Renal cortex interstitium (tissue), 15 donors: ENCODE measurements at places on chromosomes 12 and 14. TPM values are rescaled to one million over a fixed set of nuclear protein-coding genes. Genes with fewer than 3 reads are reported as not detected.

The ZDHHC22 gene
- 0.42 TPM for polyA plus RNA-seq

The BDKRB2 gene
- polyA plus RNA-seq = 3.3 TPM

The DACT1 gene
- polyA plus RNA-seq = 34.5 TPM

The KRT77 gene
- polyA plus RNA-seq = not detected

The PTPRB gene
- 17.6 TPM for polyA plus RNA-seq

The OR10AD1 gene
- polyA plus RNA-seq = 0.40 TPM

The HHIPL1 gene
- 1.5 TPM for polyA plus RNA-seq

The ABCD2 gene
- 0.10 TPM for polyA plus RNA-seq

The CINP gene
- polyA plus RNA-seq = 41.9 TPM

The DEGS2 gene
- polyA plus RNA-seq = 7.7 TPM

The AHNAK2 gene
- polyA plus RNA-seq = 2.5 TPM

The KCNJ8 gene
- 20.6 TPM for polyA plus RNA-seq

The FAM161B gene
- polyA plus RNA-seq = 11.8 TPM

DNA sequence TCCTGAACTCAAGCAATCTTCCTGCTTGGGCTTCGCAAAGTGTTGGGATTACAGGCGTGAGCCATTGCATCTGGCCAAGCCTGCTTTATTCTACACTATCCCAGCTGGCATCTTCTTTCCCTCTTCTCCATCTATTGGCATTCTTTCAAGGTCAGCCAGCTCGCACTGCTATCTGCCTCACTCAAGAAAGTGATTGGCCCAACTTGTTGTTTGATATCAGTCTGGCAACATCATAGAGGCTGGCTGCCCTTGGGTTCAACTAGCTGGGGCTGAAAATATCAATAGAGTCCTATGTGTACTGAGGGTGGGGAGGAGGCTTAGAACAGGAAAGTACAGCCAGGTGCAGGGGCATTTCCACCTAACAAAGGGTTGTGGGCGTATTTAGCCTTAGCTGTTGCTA is 17.1 kb downstream of the GMFB start:
- no peak for DNase-seq

- no peak for DNase-seq
Observed at GRCh38 chr14:47390831-47391504, 284.4 kb downstream of the MDGA2 start.

GRCh38 chr12:64968989-64969819 is 144.8 kb downstream of the TBC1D30 start:
- DNase-seq = no peak

DNA sequence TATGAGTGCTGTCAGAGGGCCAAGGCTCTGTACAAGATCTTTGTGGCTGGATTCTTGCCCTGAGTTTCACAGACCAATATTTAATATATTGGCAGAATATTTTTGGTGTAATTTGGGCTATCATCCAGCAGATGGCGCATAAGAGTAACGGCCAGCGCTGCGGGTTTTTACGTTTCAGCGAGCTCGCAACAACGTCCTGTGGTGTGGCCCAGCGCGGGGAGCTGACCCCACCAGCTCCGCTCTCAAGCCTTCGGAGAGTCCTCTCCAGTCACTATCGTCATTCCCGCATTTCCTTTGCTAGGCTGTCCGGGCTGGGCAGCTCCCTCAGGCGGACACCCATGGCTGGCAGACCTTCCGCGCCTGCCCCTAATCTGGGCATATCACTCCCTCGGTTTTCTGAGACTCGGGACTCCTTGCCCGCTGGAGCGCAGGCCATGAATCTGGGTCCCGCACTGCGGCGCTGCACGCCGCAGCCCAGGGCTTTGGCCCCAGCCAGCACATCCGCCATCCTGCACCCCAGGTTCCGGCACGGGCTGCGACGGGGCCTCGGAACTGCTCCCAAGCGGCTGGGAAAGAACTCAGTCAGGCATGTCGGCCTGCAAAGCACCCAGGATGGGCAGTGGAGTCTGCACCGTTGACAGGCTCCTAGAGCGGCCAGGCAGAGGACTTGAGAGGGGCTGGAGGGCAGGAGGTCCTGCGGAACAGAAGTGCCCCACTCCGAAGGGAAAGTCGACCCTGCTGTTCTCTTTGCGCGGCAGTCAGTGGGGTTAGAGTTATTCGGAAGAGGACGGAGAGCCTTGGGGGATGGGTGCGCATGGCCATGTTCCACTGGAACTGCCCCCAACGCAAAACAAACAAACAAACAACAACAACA is 18.4 kb downstream of the OLR1 start:
- DNase-seq = peak; percentile 56

DNA sequence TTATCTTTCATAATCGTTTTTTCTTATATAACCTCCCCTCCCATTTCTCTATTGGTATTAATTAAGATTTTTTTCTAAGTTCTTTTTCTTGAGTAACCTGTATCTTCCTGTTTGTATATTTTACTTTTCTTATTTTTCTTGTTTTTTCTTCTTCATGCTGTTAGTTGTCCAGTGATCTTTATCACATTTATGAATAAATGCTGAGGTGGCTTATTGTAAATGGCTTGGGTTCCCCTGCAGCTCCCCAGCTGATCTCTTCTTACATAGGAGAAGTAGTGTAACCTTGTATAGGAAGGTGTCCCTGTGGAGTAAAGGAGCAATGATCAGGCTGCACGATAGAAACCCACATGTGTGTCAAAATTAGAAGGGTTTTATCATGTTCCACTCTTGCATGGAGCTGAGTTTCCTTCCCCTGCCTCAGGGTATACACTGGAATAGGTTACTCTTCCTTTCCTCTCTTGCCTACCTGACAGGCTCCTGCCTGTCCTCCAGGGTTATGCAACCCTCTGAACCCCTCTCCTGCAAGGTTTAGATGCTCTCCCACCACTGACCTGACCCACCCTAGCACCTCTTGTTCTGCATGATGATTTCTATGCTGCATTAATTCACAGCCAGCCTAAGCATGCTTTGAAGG is 334.8 kb upstream of the RGS6 start:
- no peak for DNase-seq

DNA sequence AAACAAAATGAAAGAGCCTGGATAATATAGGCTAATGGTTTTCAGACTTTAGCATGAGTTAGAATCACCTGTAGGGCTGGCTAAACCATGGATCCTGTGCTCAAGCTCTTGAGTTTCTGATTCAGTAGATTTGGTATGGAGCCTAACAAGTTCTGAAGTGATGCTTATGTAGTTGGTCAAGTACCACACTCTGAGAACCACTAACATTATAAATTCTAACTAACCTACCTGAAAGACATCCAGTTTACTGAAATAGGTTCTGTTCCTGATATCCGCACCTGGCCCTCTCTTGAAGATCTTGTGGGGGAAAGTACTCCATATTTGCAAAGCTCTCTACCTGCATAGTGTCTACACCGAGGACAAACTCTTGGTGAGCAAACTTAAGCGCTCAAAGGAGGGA is 59.4 kb upstream of the VSX2 start:
- DNase-seq = no peak

GRCh38 chr12:48586361-48586760 is 16.5 kb upstream of the LALBA start:
- no peak for DNase-seq

- DNase-seq = no peak
Observed at GRCh38 chr12:39935275-39935674, 170.6 kb downstream of the SLC2A13 start.

- no peak for DNase-seq
Observed at GRCh38 chr12:8475508-8476203, 19.9 kb downstream of the CLEC6A start.

DNA sequence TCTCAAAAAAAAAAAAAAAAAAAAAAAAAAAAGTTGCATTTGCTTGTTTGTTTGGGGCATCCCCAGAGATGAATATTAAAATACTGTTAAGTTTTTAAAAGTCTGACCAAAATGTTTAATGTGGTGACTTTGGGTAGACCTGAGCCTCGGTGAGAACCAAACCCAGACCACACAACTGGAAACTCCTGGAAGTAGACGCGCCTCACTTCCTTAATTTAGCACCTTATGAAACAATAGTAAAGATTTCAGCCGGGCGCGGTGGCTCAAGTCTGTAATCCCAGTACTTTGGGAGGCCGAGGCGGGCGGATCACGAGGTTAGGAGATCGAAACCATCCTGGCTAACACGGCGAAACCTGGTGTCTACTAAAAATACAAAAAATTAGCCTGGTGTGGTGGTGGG is 9.3 kb downstream of the NFKBIA start:
- no peak for DNase-seq

GRCh38 chr12:46401662-46402061 is 29.1 kb upstream of the SLC38A2 start:
- no peak for DNase-seq

- DNase-seq = no peak
Observed at GRCh38 chr14:72631401-72631800, 262.5 kb downstream of the DPF3 start.

GRCh38 chr12:46553911-46554310 is 181.3 kb upstream of the SLC38A2 start:
- DNase-seq = no peak

GRCh38 chr12:5200278-5201087 is 156.8 kb downstream of the KCNA5 start:
- peak; percentile 52 for DNase-seq

- no peak for DNase-seq
Observed at GRCh38 chr14:53367644-53368026, 214.5 kb upstream of the DDHD1 start.

DNA sequence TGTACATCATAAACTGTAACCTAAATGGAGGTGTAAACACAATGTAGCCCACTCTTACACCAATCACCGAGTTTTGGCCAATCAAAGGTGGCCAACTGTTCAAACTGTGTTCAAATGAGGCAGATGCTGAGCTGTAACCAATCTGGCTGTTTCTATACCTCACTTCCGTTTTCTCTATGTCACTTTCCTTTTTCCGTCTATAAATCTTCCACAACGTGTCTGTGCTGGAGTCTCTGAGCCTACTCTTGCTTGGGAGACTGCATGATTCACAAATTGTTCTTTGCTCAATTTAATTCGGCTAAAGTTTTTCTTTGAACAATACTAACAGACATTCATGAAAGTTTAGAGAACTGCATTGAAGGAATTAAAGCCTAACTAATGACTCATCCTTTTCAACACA is 547.1 kb upstream of the USP15 start:
- DNase-seq = no peak

- no peak for DNase-seq
Observed at GRCh38 chr12:95857156-95857555, 1.6 kb upstream of the SNRPF start.

DNA sequence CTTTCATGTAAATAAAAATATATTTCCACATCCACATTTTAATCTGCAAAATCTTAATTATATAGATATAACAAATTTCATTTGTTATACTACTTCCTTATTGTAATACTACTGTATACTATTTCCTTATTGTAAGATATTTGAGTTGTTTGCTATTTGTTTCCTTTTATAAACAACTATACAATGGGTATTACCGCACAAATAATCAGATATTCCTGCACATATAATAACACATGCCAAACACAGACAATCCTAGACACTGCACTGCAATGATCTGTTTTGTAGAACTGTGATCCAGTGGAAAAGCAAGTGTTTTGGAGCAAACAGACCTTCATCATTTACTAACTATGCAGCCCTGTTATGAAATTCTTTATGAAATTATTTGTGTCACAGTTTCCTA is 30.5 kb downstream of the PRKD1 start:
- DNase-seq = no peak

DNA sequence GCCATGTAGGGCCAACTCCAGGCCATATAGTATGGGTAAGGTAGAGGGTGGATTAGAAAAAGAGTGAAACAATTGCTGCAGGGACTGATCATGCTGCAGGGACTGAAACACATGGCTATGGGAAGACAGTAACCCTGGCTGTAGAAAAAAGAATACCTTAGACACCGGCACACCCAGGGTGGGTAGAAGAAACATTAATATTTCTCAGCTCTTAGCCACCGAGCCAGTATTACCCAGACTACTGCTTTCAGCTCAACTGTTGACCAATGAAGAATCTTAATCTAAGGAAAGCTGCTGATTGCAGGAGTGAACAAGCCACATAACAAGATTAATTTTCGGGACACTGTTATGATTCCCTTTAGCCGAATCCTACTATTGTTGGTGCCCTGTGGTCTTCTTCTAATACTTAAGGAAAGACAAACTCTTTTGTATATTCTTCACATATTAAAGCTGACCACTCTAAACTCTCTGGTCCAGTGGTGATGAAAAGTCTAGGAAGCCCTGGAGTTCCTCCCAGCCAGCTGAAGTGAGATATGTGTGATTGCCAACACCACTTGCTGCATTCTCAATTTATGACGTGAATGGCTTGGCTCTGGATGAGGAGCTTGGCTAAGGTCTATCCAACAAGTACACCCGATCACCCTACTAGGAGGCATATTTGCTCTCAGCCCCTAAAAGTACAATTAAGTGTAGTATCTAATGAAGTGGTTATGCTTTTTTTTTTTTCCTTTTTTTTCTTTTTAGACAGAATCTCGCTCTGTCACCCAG is 69.2 kb downstream of the NOVA1 start:
- no peak for DNase-seq

GRCh38 chr12:116266631-116267349 is 10.7 kb downstream of the MED13L start:
- DNase-seq = no peak

DNA sequence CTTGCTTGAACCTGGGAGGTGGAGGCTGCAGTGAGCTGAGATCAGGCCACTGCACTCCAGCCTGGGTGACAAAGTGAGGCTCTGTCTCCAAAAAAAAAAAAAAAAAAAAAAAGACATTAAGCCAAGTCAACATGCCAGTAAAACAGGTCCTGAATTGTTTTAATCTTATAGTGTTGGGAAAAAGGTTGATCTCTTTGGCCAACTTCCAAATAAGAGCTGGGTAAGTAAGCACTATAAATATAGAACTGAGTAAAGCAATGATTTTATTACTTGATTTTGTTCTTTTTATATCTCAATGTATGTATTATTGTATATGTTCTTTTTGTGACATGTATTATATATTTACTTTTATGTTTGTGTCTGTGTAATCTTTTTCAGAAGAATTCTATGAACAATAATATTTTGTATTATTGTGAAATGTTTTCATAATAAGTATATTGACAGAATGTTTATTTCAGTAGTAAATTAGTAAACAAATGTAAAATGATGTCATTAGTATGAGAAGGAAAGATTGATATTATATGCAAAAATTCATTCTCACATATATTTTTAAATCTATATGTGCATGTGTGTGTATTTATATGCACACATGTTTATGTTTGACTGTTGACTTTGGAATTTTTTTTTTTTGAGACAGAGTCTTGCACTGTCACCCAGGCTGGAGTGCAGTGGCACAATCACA is 9.6 kb upstream of the AKAP6 start:
- DNase-seq = no peak

DNA sequence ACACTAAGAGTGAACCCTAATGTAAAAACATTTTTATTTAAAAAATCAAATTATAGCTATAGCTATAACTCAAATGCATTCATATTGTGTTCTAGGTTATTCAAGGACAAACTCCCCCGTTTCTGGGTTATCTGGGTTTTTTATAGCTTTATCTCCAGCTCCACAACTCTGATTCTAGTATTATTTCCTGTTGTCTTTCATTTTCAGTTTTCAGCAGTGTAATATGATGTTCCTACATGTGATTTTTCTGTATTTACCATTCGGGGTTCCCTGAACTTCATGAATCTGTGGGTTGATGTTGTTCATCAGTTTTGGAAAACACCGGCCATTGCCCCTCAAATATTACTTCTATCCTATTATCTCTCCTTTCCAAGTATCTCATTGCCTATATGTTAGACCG is 221.9 kb upstream of the FOXN3 start:
- DNase-seq = no peak

- DNase-seq = no peak
Observed at GRCh38 chr14:28709571-28710305, 56.8 kb upstream of the FOXG1 start.
